ENCODE measurements at places on chromosomes 16 and 17. TPM values are rescaled to one million over a fixed set of nuclear protein-coding genes. Genes with fewer than 3 reads are reported as not detected.
A peak's percentile ranks its signal among the peaks of the same experiment; 100 is the strongest.

DNA sequence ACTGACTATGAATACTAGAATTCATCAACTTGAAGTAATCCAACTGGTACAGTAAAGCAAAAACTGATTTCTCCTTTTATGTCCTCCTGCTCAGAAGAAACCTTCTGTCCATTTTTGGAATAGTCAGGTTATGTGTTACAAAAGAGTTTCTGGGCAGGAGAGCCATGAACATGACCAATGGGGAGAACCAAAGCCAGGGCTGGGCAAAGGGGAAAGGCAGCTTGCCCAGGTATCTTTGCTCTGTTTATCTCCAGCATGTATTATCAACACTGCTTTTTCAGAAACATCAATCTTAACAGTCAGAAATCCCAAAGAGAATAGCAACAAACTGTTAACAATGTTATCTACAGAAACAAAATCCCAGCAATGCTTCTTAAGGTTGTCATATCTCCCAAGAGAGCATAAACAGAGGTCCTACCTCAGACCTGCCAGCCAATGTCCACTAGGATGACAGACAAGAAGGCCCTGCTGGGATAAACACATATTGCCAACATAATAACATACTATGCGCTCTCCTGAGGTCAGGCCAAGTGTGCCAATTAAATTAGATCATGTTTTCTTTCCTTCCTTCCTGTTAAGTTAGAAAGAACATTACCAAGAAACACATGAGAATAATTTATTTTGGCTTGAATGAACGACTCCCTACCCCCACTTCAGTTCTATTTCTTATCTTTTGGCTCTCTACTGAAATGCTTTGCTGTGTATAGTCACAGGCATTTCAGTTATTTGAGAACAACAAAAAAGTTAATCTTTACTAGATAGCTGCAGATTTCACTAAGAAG is 28.0 kb downstream of the BLMH start:
- peak overlapping the region; percentile 28 for H3K4me3 ChIP-seq
- no peaks in the 10 kb centered on the region for H3K36me3 ChIP-seq
- H3K27me3 ChIP-seq, result no peaks in the 10 kb centered on the region
- peaks cover 20% of the 10 kb centered on the region for H3K4me1 ChIP-seq
- peak overlapping the region; percentile 84 for H3K27ac ChIP-seq

- H3K27me3 ChIP-seq, result no peaks in the 10 kb centered on the region
- H3K27ac ChIP-seq, result no peak overlapping the region
- no peaks in the 10 kb centered on the region for H3K4me1 ChIP-seq
- H3K4me3 ChIP-seq, result no peak overlapping the region
These were observed 253.3 kb downstream of the STX8 start for GRCh38 chr17:9322326-9322725.

The DRG2 gene
- 42.3 TPM for total RNA-seq

The TRIM16 gene
- total RNA-seq, result 15.0 TPM

DNA sequence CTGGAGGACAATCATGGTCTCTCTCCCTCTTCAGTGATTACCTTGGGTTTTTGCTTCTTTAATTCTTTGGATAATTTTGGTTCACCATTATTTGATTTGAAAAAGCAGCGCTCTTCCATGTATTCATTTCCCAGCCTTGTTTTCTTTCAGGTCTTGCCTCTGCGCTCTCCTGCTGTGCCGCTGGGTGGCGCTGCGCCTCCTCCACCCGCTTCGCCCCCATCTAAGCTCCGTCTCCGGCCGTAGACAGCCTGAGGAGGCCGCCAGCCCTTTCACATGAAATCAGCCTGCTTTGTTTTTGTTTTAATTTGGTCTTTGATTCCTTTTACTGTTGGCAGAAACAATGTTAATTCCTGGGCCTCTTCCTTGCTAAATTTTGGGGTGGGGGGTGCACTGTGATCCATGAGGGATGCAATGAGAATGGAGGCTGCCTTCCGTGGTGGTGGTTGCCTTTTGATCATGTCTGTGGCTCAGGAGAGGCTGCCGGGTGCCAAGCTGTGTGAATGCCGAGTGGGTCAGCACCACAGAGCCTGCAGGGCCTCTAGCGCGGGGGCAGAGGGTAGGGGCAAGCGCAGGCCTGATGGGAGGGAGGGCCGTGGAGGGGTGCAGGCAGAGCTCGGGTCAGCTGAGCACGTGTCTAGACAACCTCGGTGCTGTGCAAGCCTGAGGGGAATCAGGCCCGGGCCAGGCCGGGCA is 64.1 kb downstream of the PLD6 start:
- H3K4me3 ChIP-seq, result no peak overlapping the region
- peaks cover 65% of the 10 kb centered on the region for H3K36me3 ChIP-seq
- peaks cover 19% of the 10 kb centered on the region for H3K4me1 ChIP-seq
- no peak overlapping the region for H3K27ac ChIP-seq
- no peaks in the 10 kb centered on the region for H3K27me3 ChIP-seq

GRCh38 chr17:36931096-36931696 is 6.1 kb upstream of the LHX1 start:
- no peak overlapping the region for H3K27ac ChIP-seq
- peaks cover 46% of the 10 kb centered on the region for H3K27me3 ChIP-seq
- H3K36me3 ChIP-seq, result no peaks in the 10 kb centered on the region
- peaks cover 43% of the 10 kb centered on the region for H3K4me1 ChIP-seq

DNA sequence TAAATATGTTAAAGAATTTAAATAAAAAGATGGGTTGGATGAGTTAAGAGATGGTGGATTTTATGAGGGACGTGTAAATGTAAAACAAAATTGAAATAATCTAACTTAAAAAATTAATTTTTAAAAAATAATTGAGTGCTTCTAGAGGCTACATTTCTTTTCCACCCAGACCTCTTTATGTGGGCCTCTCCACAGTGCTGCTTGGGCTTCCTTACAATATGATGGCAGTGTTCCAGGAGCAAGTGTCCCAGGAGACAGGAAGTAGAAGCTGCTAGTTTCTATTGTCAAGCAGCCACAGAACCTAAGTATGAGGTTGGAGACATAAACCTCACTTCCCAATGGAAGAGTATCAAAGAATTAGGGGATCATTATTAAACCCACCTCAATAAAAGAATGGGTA is 205.7 kb upstream of the CPHXL start:
- H3K27me3 ChIP-seq, result no peaks in the 10 kb centered on the region
- H3K4me3 ChIP-seq, result no peak overlapping the region
- no peak for DNase-seq
- H3K4me1 ChIP-seq, result no peaks in the 10 kb centered on the region
- no peak overlapping the region for H3K27ac ChIP-seq

DNA sequence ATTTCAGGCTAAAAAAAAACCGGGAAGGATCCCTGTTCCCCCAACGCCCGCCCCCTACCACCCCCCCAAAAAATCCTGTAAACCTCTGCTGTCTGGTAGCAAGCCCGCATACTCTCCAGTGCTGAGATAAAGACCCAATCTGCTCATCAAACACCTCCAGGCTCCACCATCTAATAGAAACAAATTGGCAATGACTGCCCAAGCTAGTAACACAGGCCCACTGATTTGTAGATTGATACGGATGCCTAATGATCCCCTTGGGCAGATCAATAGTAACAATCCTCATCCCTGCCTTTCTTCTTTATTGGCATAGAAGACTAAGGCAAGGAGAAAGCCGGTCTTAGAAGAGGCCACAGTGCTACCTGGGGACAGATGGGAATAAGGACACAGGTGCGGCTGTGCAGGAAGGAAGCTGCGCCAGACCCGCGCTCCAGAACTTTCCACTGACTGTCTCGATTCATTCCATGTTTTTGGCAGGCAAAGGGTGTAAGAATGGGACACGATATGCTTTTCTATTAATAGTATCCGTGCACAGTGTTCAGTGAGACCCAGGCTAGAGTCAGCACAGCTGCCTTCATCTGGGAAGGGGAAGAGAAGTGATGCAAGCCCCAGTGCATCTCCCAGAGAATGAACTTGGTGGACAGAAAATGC is 407.6 kb upstream of the PSMD7 start:
- H3K4me3 ChIP-seq, result no peak overlapping the region
- no peak overlapping the region for H3K27ac ChIP-seq
- H3K4me1 ChIP-seq, result no peaks in the 10 kb centered on the region
- no peaks in the 10 kb centered on the region for H3K27me3 ChIP-seq
- DNase-seq, result no peak

The TPPP3 gene
- 12.6 TPM for total RNA-seq

DNA sequence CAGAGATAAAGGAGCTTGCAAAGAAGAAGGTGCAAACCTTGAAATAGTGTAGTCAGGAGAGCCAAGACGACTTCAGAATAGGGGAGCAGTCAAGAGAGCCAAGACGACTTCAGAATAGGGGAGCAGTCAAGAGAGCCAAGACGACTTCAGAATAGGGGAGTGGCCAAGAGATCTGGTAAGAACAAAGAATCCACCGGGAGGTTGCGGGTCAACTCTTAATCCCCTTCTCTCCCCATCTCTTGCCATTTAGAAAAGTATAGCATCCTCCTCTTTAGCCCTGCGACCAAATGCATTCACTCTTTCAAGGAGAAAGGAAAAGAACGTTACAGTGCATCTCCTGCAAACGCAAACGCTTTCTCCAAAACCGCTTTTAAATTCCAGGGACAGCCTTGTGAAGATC is 713 bp downstream of the KNOP1 start:
- H3K4me3 ChIP-seq, result peak overlapping the region; percentile 98
- H3K27me3 ChIP-seq, result no peaks in the 10 kb centered on the region

All from thoracic aorta (tissue), 2 donors.